ENCODE measurements at places on chromosomes 2 and 18.

DNA sequence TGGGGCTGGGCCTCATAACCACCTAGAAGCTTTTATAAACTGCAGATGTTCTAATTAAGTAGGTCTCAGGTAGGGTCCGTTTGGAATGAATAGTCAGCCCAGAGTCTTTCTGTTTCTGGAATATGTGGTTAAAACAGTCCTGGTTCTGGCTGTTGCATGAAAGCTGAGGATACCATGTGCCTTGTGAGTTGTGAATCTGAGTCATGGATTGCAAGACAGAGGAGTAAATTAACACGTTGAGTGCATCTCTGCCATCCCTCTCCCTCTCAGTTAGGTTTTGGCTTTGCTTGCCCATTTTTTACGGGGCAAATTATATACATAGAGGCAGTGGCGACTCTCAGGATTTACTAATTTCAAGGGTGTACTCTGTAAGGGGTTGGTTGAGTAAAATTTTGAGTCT is 59.1 kb downstream of the NCK2 start:
- DNase-seq, result no peak

DNA sequence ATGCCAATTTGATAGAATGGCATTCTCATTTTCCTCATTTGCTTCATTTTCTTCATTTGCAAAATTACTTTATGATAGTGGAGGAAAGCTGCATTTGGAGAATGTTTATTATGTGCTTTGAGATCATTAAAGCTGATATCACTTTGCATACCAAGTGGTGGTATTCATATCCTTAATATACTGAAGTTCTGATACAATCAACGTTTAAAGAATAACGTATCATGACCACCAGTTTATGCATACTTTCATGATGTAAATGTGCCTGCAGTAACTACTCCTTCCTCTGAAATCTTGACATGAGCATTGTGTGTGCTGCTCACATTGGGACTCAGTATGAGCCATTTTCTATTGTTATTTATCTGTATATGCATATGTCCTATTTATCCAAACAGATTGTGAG is 302.1 kb downstream of the ARHGAP15 start:
- no peak for DNase-seq

DNA sequence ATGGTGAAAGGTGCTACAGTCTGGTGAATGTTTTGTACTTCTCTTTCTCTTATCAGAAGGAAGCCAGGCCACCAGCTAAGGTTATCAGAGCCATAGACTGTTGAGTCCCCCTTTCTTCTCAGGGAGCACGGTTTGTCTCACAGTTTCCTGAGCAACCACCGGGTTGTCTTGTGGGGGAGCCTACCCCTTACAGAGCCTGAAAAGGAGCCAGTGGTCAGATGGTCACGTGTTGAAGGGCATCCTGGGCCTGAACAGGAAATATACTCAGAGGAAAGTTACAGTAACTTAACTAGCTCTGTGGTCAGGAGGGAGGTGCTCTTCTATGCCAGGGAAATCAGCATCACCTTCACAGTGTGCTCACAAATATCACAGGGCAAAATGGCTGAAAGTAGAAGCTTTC is 11.6 kb downstream of the CD28 start:
- DNase-seq, result no peak

GRCh38 chr18:7152440-7152839 is 34.8 kb upstream of the LAMA1 start:
- no peak for DNase-seq

DNA sequence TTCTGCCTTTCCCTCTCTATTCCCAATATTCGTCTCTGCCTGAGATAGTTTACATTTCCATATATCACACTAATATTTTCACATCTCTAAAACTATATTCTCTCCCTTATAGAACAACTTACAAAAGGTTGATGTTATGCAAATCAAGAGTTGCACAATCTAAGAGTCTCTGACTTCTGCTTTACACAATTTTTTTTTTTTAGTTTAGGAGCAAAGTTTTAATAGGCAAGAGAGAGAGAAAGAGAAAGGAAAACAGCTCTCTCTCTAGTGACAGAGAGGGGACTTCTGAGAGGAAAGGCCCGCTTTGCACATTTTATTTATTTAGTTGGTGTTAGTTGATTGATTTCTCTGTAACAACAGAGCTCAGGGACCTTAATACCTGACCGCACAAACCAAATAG is 380.2 kb downstream of the TXNL1 start:
- peak; percentile 96 for DNase-seq

GRCh38 chr2:37973615-37974353 is 48.7 kb downstream of the RMDN2 start:
- DNase-seq, result no peak

DNA sequence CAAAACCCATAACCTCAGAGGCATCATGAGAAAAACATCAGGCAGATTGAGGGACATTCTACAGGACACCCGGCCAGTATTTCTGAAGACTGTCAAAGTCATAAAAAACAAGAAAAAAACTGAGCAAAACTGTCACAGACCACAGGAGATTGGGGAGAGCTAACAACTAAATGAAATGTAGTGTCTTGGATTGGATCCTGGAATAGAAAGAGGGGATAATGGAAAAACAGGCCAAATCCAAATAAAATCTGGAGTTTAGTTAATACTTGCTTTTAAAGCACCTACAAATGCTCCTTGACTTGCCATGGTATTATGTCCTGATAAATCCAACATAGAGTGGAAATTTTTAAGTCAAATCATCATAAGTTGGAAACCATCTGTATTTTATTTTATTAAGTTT is 17.6 kb upstream of the CXCR1 start:
- DNase-seq, result no peak

DNA sequence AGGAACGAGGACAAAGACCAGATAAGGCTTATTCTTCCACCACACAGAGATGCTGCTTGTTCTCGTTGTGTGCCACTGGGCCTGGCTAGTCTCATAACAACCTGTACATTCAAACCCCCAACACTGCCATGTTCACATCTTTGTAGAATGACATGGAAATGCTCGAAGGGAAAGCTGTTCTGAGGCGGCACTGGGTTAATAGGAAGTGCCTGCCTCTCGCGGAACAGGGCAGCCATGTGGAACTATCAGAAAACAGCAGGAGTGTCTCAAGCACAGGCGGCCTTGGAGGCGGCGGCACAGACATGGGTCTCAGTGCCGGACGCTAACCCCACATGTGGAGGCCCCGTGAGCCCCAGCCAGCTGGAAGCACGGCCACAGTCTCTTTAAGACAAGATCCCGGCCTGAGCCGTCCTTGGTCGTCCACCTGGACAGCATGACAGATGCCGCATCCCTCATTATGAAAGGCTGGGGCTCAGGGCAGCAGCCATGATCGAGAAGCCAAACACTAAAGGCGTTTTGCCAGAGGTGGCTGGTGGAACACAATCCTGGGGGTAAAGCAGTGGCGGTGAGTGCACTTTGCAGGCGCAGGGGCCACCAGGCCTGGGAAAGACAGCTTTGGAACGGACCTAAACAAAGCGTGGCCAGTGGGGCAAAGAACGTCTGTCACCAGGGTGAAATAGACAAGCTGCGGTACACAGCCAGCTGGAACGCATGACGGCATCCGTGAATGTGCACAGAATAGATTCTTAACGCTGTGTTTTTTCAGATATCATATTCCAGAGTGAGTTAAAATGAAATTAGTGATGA is 161.0 kb downstream of the HDAC4 start:
- DNase-seq, result no peak

- DNase-seq, result no peak
Measured at GRCh38 chr2:176160986-176161824, 4.1 kb downstream of the HOXD3 start.

GRCh38 chr18:30999887-31000628 is 42.5 kb downstream of the DSC3 start:
- DNase-seq, result no peak

GRCh38 chr18:8217051-8217564 is 392.1 kb upstream of the RAB12 start:
- no peak for DNase-seq

- DNase-seq, result peak; percentile 63
Measured at GRCh38 chr18:48994044-48994651, 43.4 kb upstream of the SMAD7 start.

- DNase-seq, result no peak
Measured at GRCh38 chr2:46701152-46701551, 214.5 kb downstream of the MCFD2 start.

GRCh38 chr2:183579686-183580085 is 455.4 kb downstream of the NUP35 start:
- DNase-seq, result no peak

DNA sequence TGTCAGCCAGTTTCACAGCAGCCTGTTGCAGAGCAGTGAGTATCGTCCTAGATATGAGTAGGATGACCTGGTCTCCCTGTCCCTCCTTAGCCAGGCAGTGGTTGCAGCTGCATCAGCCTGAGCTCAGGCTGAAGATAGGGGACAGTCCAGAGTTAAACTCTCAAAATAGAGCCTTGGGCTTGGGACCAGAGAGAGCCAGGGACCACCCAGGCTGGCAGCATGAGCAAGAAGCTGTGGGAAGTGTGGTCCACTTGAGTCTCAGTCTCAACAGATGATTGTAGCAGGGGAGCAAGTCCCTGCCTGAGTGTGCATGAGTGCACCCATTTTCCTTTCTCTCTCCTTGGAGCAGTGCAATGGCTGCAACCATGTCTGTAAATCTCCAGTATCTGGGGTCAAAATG is 38.0 kb upstream of the TACR1 start:
- no peak for DNase-seq

DNA sequence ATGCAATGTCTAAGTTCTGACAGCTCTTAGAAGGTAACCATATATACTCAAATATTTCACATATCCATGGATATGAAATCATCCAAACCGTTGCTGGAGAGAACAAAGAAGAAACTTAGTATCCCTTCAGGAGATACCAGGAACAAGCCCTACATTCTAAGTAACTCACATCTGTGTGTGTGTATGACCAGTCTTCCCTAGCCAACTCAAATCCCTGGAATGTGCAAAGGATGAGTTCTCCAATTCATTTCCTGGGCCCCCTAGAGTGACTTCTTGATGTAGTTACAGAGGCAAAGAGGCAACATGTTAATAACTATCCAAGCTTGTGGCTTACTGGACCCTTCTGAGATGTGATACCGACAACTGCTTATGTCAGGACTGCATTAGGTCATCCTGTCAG is 20.1 kb downstream of the TPGS2 start:
- no peak for DNase-seq

GRCh38 chr2:201968476-201968875 is 65.2 kb upstream of the FZD7 start:
- no peak for DNase-seq

DNA sequence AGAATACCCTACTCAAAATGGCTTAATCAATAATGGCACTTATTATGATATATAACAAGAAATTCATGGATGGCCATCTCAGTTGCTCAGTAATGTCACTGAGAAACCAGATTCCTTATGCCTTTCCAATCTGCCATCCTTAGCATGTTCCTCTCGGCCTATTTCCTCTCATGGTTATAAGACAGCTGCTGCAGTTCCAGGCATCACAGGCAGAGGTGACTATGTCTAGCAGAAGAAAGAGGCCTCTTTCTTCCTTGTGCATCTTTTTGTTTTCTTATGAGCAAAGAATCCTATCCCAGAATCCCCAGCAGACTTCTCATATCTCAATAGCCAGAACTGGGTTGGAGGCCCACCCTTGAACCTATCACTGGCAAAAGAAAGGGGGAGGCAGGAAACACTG is 310.6 kb upstream of the SPRED2 start:
- no peak for DNase-seq

DNA sequence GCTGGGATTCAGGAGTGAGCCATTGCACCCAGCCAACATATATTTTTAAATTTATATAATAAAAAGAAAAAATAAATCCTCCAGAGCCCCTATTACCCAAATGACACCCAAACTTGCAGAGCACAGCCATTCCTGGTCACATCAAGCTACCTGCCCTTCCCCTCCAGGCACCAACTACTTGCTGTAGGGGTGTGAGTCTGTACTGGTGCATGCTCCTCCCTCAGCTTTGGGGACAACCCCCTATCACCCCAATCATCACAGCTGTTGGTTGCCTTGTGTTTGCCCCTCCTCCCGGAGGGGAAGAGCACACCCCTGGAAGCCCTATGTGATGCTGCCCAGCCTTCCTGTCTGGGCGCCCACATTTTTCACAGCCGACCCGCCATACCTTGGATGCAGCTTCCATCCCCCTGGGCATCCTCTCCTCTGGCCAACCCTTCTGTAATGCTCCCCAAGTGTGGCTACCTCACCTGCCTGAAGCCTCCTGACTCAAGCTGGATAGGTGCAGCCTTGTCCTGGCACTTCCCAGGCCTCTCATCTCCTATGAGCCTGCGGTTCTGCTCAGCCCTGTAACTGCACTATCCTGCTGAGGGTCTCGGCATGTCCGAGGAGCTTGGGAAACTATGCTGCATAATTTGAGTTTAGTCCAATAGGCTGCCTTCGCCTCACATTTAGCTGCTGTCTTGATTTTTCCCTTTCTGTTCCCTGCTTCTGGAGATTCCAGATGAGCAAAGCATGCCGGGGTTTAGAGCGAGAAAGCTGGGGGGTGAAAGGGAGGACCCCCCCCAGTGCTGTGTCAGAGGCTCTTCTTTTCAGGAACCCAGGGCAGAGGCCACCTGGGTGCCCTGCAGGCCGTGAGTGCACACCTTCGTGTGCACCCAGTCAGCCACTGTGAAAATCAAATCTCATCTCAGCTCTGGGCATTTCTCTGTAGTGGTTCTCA is 27.2 kb downstream of the CHST10 start:
- no peak for DNase-seq
